ENCODE measurements at places on chromosomes 12 and 14.

DNA sequence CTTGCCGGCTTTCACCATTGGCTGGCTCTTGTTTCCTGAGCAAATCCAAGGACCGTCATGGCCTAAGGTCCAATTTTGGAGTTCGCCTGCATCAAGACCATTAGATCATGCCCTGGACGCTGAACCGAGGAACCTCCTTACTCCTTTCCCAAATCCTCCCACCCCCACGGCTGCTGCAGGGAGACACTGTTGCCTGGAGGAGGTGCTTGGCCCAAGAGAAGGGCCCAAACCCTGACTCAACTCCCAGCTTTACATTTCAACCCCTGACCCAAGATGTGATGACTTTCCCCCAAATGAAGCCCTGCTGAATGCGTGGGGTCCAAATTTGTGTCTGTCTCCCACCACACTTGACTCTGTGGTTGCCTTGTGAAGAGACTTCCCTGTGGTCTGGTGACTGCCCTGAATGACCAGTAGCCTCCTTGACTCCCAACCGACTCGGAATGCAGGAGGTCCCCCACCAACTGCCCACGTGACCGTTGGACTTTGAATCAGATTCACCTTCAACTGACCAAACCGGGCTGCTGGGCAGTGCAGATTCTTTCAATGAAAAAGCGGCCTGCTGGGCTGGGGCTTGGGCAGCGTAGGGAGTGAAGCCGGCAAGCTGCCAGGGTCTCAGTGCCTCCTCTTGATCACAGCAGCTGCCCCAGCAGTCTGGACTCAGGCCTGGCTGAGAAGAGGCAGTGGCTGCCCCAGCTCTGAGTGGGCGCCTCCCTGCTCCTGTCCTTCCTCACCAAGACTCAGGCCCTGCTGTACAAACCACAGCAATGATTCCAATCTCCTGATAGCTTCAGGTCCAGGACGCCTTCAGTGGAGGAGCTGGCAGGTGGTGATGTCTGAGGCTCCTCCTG lies 46.7 kb upstream of the OASL start:
- no peak for DNase-seq

DNA sequence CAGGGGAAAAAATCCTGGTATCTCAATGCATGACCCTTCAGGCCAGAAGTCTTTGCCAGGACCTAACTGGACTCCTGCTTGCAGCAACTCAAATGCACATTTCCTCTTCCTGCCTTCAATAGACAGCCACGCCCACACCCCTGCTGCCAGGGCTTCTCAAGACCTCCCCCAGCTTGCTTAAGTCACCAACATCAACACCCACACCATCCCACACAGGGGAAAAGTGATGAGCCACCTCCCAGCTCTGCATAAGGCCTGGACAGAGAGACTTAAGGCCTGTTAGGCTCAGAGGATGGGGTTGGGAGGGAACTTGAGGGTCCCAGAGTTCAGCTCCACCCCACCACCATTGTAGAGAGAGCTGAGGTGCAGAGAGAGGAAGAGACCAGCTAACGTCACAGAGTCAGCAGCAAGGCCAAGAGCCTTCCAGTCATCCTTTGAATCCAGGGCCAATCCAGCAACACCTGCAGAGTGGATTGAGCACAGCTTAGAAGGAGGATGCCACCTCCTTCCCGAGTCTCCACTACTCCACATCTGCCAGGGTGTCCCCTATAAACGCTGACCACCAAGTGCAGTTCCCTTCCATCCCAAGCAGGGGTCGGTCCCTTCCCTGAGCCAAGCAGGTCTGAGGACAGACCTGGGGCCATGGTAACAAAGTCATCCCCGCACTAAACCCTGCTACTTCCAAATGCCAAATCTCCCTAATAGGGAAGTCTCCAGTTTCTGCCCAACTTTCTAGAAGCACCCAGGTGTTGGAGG lies 50.0 kb downstream of the KDM2B start:
- DNase-seq: peak; percentile 81

DNA sequence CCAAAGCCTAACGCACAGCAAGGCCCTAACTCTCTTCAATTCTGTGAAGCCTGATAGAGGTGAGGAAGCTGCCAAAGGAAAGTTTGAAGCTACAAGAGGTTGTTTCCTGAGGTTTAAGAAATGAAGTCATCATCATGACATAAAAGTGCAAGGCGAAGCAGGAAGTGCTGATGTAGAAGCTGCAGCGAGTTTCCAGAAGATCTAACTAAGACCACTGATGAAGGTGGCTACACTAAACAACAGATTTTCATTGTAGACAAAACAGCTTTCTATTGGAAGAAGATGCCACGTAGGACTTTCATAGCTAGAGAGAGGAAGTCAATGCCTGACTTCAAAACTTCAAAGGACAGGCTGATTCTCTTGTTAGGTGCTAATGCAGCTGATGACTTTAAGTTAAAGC lies 385.6 kb upstream of the OR4E1 start:
- DNase-seq: no peak

DNA sequence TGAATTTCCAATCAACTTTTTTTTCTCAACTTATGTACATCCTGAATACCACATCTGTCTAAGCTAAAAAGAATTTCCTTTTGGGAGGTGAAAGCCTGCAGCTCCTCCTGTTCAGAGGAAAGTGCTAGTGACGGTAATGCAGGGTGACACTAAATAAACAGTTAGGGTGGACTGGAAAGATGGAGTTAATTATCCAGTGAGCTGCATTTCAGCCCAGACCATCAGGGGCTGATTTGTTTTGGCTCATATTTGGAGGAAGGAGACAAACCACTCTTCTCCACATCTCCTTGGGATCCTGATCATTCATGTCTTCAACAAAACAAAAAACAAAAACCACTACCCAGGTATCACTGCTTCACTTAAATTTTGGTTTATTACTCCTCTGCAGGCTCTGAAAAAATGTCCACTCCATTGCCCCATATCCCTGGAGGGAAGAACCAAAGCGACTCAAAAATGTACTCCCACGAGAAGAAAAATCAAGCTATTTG lies 5.1 kb upstream of the SIX1 start:
- DNase-seq: peak; percentile 56

DNA sequence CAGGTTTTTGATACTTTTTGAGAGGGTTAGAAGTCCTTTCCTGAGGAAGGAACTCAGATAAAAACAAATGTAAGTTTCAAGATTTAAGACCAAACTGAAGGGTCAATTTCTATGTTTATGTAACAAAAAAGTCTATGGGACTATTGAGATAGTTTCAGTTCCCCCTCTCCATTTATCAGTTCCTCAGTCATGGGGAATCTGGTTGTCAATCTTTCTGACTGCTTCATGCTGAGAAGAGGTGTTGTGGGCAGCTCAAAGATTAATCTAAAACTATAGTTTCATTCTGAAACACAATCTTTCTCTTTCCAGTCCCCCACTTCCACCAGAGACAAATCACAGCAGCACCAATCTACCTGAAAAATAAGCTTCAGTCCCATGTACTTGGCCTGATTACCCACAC lies 93.7 kb downstream of the KCNMB4 start:
- no peak for DNase-seq

- no peak for DNase-seq
Measured at GRCh38 chr12:114391088-114391487, 14.9 kb downstream of the TBX5 start.

GRCh38 chr14:69226736-69227135 lies 33.2 kb upstream of the GALNT16 start:
- no peak for DNase-seq

GRCh38 chr14:86055512-86056075 lies 525.6 kb downstream of the FLRT2 start:
- DNase-seq: peak; percentile 18

GRCh38 chr14:101775826-101776225 lies 14.3 kb downstream of the PPP2R5C start:
- DNase-seq: no peak

DNA sequence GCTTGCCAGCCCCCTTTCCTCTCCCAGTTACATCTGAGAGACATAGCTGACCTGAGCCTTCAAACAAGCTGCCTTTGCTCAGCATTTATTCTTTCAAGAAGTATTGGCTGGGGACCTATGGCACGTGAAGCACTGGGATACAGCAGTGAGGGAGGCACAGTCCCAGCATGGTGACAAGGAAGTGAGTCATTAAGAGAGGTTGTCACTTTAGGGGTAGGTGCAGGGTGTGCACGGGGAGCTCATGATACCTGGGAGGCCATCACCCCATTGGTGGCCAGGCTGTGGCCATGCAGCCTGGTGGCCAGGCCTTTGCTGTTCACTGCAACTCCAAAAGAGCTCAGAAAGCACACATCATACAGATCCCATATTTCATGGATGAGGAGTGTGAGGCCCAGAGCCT lies 5.7 kb upstream of the KRT75 start:
- DNase-seq: no peak

GRCh38 chr12:124512667-124513296 lies 54.6 kb downstream of the NCOR2 start:
- DNase-seq: peak; percentile 98

GRCh38 chr12:39441963-39442830 lies 723 bp downstream of the KIF21A start:
- peak; percentile 27 for DNase-seq

GRCh38 chr12:59672273-59672672 lies 76.4 kb downstream of the SLC16A7 start:
- DNase-seq: no peak

DNA sequence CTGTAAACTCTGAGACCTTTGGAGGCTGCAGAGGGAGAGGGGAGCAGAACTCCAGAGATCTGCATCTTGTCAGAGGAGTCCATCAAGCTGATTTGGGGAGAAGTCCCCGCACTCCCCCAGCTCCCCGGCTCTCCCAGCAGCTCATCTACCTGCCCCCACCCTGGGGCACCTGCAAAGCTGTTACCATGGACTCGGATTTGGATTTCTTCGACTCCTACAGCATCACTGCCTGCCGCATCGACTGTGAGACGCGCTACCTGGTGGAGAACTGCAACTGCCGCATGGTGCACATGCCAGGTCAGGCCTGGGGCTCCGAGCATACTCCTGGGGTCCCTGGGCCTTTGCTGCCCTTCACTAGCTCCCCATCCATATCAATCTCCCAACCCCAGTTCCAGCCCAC lies 6.9 kb upstream of the SMARCD1 start:
- DNase-seq: no peak

GRCh38 chr12:14846876-14847580 lies 3.7 kb upstream of the ART4 start:
- DNase-seq: no peak

GRCh38 chr12:9669019-9669326 lies 540 bp upstream of the CLEC2D start:
- DNase-seq: no peak

DNA sequence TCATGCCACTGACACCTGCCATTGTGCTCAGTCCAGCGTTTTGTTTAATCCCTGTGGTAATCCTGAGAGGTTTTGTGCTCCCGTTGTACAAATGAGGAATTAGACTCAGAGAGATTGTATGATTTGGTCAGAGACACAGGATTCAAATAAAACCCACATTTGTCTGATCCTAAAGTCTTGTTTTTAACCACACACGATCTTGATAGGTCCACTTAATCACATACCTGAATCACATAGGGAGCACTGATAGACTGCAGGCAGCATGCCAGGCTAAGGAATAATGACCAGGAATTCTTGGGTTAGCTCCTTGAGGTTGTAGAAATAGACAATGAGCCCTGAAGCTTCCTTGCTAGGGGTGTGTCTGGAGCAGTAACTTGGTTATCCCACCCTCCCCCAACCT lies 202.6 kb upstream of the RGS6 start:
- DNase-seq: no peak

- no peak for DNase-seq
Measured at GRCh38 chr12:120368789-120369602, at the start of gene MSI1. MSI1 (minus strand) TSS chr12:120369164; CDS start chr12:120369091, 73 bp downstream.

DNA sequence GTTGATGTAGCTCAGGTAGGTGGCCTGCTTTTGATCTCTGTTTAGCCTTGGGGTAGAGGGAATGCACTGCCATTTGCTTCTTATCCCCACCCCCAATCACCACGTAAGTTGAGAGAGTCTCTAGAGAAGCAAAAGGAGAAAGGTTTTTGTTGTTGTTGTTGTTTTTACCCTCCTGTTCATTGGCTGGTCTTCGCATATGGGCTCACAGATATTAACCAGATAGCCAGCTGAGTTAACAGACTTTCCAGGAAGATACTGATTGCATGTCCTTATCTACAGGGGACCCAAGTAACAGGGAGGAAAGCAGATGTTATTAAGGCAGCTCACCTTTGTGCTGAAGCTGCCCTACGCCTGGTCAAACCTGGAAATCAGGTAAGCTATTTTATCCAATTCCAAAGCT lies 2.9 kb downstream of the PA2G4 start:
- no peak for DNase-seq
